ENCODE measurements at places on chromosomes 3 and 15. TPM values are rescaled to one million over a fixed set of nuclear protein-coding genes. Genes with fewer than 3 reads are reported as not detected.

GRCh38 chr15:35769656-35770055 is 223.7 kb upstream of the DPH6 start:
- DNase-seq = no peak

- peak; percentile 44 for DNase-seq
Measured at GRCh38 chr3:67415511-67415910, 238.9 kb downstream of the SUCLG2 start.

DNA sequence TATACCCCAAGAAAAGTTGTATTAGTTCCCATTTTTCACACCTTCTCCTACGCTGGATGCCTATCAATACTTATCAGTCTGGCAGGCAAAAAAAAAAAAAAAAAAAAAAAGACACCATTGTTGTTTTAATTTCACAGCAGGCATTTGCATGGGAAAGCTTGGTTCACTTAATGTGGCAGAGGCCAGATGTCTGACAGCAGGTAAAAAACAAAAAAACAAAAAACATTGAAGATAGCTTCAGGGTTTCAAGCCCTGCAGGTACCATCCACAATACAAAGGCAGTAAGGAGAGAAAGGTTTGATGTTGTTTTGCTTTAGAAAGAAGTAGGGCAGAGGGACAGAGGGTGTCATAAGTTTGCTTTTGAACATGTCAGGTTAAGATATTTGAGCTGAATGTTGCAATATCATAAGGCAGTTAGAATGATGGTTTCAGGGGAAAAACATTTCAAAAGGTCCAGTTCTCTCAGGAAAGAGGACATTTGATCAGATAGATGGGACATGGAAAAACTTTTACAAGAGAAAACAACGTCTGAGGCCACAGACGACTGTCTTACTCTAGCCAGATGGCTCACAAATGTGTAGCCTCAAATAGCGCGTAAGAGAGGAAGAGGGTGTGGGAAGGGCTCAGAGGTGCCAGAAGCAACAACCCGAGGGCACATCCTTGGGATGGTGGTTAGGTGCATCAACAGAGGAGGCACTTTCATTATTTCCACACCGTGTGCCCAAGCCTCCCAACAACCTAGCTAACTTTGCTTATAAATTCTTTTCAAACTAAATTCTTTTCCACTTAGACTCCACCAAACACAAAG is 25.7 kb downstream of the PCOLCE2 start:
- DNase-seq = peak; percentile 93

GRCh38 chr15:69398491-69398891 is 15.7 kb upstream of the KIF23 start:
- DNase-seq = peak; percentile 67

DNA sequence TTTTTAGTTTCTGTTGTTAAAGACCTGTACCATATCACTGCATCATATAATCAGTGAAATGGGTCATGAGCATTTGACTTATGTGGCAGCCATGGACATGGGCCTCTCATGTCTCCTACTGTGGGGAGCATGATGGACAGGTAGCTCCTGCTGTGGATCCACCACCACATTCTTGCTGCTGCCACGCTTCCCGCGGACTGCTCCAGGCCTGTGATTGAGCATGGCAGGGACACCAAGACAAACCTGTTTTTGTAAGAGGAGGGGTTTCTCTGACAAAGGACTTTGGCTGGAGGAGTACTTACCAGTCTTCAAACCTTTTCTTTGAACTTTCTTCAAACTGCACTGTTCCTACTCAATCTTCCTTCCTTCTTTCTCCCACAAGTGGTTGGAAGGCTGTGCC is 17.9 kb upstream of the P2RY14 start:
- no peak for DNase-seq

- no peak for DNase-seq
Measured at GRCh38 chr15:80494756-80495155, 90.6 kb downstream of the ARNT2 start.

GRCh38 chr15:90571063-90571541 is 41.4 kb downstream of the CRTC3 start:
- peak; percentile 92 for DNase-seq

- DNase-seq = no peak
Measured at GRCh38 chr3:116299646-116300081, 145.6 kb downstream of the LSAMP start.

DNA sequence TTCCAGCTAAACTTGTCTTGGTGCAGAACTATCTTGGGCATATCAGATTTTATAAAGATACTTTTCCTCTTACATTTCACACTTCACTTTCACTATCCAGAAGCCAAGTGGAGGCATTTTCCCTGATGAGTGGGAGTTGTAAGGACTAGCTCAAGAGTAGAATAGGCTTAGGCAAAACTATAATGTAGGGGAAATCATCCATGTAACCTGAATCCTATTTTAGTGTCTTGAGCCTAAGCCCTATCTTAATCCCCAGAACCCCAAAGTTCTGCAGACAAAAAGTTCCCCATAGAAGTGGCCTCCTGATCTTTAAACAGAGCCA is 42.2 kb upstream of the CD47 start:
- DNase-seq = peak; percentile 16

GRCh38 chr3:118550122-118550521 is 484.5 kb downstream of the IGSF11 start:
- DNase-seq = no peak

GRCh38 chr15:79371591-79371990 is 60.5 kb upstream of the MINAR1 start:
- no peak for DNase-seq

GRCh38 chr3:130601442-130601971 is 84.5 kb downstream of the COL6A6 start:
- peak; percentile 7 for DNase-seq

GRCh38 chr3:146161663-146162002 is 649 bp upstream of the PLOD2 start:
- DNase-seq = no peak

GRCh38 chr3:98531622-98532274 is at the start of gene GPR15:
GPR15 (plus strand) TSS chr3:98531978; CDS start chr3:98532034, 56 bp downstream.
- no peak for DNase-seq

- DNase-seq = no peak
Measured at GRCh38 chr3:64147211-64147610, 78.1 kb downstream of the PRICKLE2 start.

GRCh38 chr15:80285379-80285778 is 33.4 kb upstream of the CTXND1 start:
- DNase-seq = no peak

- peak; percentile 49 for DNase-seq
Measured at GRCh38 chr3:13851091-13851849, 28.6 kb downstream of the WNT7A start.

DNA sequence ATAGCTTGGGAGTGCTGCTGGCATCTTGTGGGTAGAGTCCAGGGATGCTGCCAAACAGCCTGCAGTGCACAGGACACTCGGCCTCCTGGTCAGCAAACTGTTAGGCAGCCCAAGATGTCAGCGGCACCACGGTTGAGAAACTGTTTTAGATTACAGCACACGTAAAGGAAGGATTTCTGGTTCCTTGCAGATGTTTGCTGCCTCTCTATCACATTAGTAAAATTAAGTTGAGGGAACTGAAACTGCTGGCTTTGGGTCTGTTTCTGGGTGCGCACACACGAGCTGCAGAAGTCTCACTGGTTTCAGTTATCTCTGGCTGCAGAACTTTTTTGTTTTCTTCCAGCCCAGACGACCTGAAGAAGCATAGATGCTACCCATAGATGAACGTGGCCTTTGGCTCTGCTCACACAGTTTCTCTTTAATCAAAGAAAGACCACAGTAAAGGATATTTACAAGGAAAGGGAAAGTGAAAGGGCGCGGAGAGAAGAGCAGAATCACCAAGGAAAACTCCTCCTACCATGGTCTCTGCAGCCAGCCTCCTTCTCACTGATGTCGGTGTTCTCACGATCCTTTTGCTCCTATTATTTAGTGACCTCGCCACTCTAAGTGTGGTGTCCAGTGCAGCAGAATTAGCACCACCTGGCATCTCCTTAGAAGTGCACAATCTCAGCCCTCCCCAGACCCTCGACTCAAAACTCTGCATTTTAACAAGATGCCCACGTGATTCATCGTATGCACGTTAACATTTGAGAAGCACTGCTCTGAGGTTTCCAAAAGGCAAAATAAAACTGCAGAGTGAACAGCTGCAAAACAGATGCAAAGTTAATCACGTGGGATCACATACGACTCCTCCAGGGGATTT is 50.6 kb upstream of the AKAP13 start:
- peak; percentile 88 for DNase-seq

- no peak for DNase-seq
Measured at GRCh38 chr15:37111427-37111717, 11.0 kb upstream of the MEIS2 start.

GRCh38 chr15:39499681-39500080 is 81.2 kb upstream of the THBS1 start:
- DNase-seq = no peak

GRCh38 chr3:57164217-57164656 is 916 bp downstream of the IL17RD start:
- DNase-seq = peak; percentile 46

FGF12 gene
- total RNA-seq = 0.12 TPM

REC114 gene
- total RNA-seq = not detected

LOXL1 gene
- total RNA-seq = 45.9 TPM

MPI gene
- total RNA-seq = 142 TPM

UBXN7 gene
- total RNA-seq = 12.3 TPM

ENTPD3 gene
- total RNA-seq = not detected

TIGIT gene
- not detected for total RNA-seq

CA12 gene
- total RNA-seq = 23.3 TPM

MDFIC2 gene
- total RNA-seq = not detected

SLCO2A1 gene
- total RNA-seq = 0.39 TPM

OXTR gene
- 6.4 TPM for total RNA-seq

PLA1A gene
- 0.20 TPM for total RNA-seq

COL6A5 gene
- not detected for total RNA-seq

AP3B2 gene
- total RNA-seq = 1.7 TPM

ZPLD1 gene
- not detected for total RNA-seq

P2RY14 gene
- not detected for total RNA-seq

CPN2 gene
- 0.10 TPM for total RNA-seq

DLEC1 gene
- total RNA-seq = not detected

MINAR1 gene
- 1.3 TPM for total RNA-seq

ALPK3 gene
- total RNA-seq = 0.12 TPM

Measured in RPMI7951 (cell line).